ENCODE measurements at places on chromosomes 1 and 21. TPM values are rescaled to one million over a fixed set of nuclear protein-coding genes. Genes with fewer than 3 reads are reported as not detected.

DNA sequence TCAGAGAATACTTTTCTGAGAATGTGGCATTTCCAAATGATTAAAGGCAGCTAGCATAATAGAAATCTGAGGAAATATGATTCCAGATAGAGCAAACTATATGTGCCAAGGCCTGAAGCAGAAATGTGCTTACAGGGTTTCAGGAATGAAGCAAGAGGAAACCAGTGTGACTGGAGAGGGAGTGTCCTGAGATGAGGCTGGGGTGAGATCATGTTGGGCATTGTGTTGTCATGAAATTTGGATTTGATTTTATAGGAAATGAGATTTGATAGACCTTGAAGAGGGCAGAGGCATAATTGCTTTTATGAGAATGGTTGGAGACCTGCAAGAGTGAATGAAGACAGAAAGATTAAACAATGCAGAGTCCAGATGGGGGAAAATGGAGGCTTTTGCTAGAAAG is 338.1 kb upstream of the SNX7 start:
- no peak overlapping the region for H3K4me3 ChIP-seq
- H3K27ac ChIP-seq, result peak overlapping the region; percentile 86
- no peaks in the 10 kb centered on the region for H3K27me3 ChIP-seq
- H3K36me3 ChIP-seq, result no peaks in the 10 kb centered on the region
- peaks cover 24% of the 10 kb centered on the region for H3K4me1 ChIP-seq

DNA sequence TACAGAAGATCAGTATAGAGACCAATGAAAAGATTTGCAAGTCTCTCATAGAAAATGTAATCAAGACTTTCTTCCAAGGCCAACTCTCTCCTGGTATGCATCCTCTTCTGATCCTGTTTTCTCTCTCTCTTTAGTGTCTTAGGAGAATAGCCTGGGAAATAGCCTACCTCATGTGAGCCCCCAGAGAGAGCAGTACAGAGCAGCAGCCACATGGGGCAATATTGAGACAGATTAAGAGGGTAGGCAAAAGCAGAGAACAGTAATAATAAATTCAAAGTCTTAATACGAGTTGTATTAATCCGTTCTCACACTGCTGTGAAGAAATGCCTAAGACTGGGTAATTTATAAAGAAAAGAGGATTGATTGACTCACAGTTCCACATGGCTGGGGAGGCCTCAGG is 61.4 kb downstream of the RNASEL start:
- H3K4me3 ChIP-seq, result no peak overlapping the region
- no peak for DNase-seq
- no peaks in the 10 kb centered on the region for H3K27me3 ChIP-seq
- H3K4me1 ChIP-seq, result no peaks in the 10 kb centered on the region
- H3K27ac ChIP-seq, result no peak overlapping the region

GRCh38 chr1:15628003-15628402 is 10.7 kb downstream of the DDI2 start:
- no peak overlapping the region for H3K4me3 ChIP-seq
- peaks cover 5% of the 10 kb centered on the region for H3K36me3 ChIP-seq
- DNase-seq, result no peak
- no peaks in the 10 kb centered on the region for H3K27me3 ChIP-seq
- no peaks in the 10 kb centered on the region for H3K4me1 ChIP-seq

Gene RGSL1
- not detected for polyA plus RNA-seq

Gene FCRL5
- polyA plus RNA-seq, result 0.05 TPM

DNA sequence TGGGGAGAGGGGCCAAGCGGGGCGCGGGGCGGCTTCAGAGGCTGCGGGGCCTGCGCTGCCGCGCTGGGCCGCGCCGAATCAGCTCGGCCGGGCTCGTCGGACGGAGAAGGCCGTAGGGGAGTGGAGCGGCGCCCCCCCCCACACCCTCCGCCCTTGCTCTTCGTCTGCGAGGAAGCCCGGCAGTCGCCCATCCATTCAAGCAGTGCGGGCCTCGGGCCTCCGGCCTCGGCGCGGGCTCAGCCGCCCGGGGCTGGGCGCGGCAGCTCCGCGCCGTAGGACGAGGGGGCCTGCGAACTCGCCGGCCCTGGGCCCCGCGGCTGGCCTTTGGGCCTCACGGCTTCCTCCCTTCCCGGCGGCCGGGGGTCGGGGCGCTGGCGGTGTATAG is 564 bp downstream of the CTPS1 start:
- peaks cover 14% of the 10 kb centered on the region for H3K4me1 ChIP-seq
- H3K27ac ChIP-seq, result peak overlapping the region; percentile 75
- no peaks in the 10 kb centered on the region for H3K36me3 ChIP-seq
- DNase-seq, result no peak
- peak overlapping the region; percentile 74 for H3K4me3 ChIP-seq
- H3K27me3 ChIP-seq, result no peaks in the 10 kb centered on the region

DNA sequence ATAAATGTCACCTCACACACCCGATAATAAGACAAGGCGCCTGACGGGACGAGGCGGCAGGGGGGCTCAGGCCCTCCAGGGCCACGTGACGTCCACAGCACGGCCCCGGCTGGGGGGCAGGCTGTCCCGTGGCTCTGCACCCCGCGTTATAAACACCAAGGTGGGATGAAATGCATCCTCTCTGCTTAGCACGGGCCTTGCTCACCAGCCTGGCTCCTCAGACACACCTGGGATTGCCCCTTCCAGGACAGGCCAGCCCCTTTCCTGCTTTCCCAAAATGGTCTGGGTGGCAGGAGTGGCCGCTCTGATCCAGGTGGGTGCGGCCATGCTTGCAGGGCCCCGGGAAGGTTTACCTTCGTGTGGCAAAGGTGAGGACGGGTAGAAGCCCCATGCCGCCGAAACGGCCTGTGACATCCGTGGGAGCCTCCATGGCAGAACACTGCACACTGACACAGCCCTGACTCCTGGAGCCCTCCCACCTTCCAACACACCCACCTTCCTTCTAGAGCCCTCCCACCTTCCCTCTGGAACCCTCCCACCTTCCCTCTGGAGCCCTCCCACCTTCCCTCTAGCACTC is 35.9 kb downstream of the SLC19A1 start:
- DNase-seq, result no peak
- H3K27me3 ChIP-seq, result no peaks in the 10 kb centered on the region
- H3K4me3 ChIP-seq, result no peak overlapping the region

GRCh38 chr21:39318091-39318959 is 4.9 kb upstream of the BRWD1 start:
- H3K4me3 ChIP-seq, result no peak overlapping the region
- no peak overlapping the region for H3K27ac ChIP-seq
- DNase-seq, result no peak
- H3K4me1 ChIP-seq, result peaks cover 9% of the 10 kb centered on the region
- no peaks in the 10 kb centered on the region for H3K36me3 ChIP-seq
- H3K27me3 ChIP-seq, result no peaks in the 10 kb centered on the region

GRCh38 chr1:118101515-118101844 is 83.5 kb downstream of the SPAG17 start:
- H3K4me1 ChIP-seq, result peaks cover 2% of the 10 kb centered on the region
- no peaks in the 10 kb centered on the region for H3K27me3 ChIP-seq
- no peak overlapping the region for H3K4me3 ChIP-seq
- no peak overlapping the region for H3K27ac ChIP-seq
- no peaks in the 10 kb centered on the region for H3K36me3 ChIP-seq

- no peak overlapping the region for H3K4me3 ChIP-seq
- no peak overlapping the region for H3K27ac ChIP-seq
- no peaks in the 10 kb centered on the region for H3K36me3 ChIP-seq
- peaks cover 2% of the 10 kb centered on the region for H3K4me1 ChIP-seq
- no peak for DNase-seq
Measured at GRCh38 chr21:34971656-34972055, 77.4 kb downstream of the RUNX1 start.

DNA sequence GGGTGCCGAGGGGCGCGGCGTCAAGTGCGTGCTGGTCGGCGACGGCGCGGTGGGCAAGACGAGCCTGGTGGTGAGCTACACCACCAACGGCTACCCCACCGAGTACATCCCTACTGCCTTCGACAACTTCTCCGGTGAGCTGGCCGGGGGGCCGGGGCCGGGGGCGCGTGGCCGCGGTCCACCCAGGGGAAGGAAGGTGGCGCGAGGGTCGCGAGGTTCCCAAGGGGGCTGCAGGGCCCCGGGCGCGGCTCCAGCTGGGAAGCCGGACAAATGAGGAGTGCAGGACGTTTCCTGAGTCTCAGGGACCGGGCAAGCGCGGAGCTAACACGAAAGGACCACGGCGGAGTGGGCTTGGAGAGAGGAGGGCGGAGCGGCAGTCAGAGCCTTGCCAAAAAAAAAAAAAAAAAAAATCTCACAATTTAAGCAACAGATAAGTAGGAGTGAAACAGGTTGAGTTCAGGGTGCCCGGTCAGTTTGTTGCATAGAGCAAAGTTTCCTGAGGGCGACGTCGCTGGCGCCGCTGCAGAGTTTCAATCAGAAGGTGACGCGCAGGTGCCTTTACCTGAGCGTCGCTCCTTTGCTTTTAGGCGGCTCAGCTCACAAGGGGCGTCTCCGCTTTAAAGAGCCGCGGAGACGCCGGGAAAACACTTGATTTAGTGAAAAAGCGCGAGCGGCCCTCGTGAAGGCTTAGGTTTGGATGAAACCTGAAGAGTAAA is 750 bp downstream of the RHOU start:
- no peak overlapping the region for H3K27ac ChIP-seq
- H3K36me3 ChIP-seq, result no peaks in the 10 kb centered on the region
- no peaks in the 10 kb centered on the region for H3K4me1 ChIP-seq
- no peak overlapping the region for H3K4me3 ChIP-seq
- H3K27me3 ChIP-seq, result no peaks in the 10 kb centered on the region

DNA sequence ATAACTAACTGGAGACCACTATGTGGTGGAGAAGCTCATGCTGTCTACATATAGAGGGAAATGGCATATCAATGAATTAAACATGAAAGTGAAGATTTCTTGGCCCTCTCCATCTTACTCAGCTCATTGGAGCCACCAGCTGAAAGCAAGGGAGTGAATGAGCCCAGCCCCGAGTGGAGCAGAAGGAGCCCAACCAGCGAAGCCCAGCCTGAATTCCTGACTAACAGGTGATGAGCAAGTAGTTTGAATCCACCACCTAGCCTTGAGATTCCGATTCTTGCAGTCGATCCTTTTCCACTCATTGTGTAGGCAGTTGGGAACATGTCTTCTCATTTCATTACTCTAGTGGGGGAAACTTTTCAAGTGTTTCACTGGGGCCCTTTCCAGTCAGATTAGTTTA is 18.6 kb upstream of the ST6GALNAC3 start:
- H3K4me3 ChIP-seq, result no peak overlapping the region
- no peak for DNase-seq
- no peaks in the 10 kb centered on the region for H3K27me3 ChIP-seq

Gene MATN1
- polyA plus RNA-seq, result not detected

Gene COL8A2
- polyA plus RNA-seq, result 2.9 TPM

Measured in fibroblast of lung (primary cell).